ENCODE measurements at places on chromosomes 11 and 22. TPM values are rescaled to one million over a fixed set of nuclear protein-coding genes. Genes with fewer than 3 reads are reported as not detected.
A peak's percentile ranks its signal among the peaks of the same experiment; 100 is the strongest.

Gene HTR3B
- 2.2 TPM for total RNA-seq

GRCh38 chr11:46984987-46985386 lies 48.4 kb downstream of the CSTPP1 start:
- no peak for DNase-seq

GRCh38 chr22:34096770-34097169 lies 176.5 kb upstream of the LARGE1 start:
- no peak for DNase-seq

GRCh38 chr11:10899121-10899830 lies 41.4 kb upstream of the ZBED5 start:
- DNase-seq, result no peak

DNA sequence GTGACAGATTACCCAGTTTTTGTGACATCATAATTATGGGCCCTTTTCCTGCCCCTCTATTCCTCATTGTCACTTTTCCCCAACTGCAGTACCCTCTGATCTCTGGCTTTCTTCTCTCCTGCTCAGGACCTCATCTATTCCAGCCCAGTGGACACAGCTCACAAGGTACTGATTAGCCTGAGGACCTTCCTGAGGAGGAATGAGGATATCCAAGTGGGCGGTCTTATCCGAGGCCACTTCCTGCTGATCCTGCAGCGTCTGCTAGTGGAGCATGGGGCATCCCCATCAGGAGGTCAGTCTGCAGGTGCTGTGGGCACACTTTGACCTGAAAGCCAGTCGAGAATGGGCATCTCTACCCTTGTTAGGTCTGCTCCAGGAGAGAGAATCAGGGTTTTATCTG lies 24.5 kb upstream of the CCDC134 start:
- DNase-seq, result no peak

DNA sequence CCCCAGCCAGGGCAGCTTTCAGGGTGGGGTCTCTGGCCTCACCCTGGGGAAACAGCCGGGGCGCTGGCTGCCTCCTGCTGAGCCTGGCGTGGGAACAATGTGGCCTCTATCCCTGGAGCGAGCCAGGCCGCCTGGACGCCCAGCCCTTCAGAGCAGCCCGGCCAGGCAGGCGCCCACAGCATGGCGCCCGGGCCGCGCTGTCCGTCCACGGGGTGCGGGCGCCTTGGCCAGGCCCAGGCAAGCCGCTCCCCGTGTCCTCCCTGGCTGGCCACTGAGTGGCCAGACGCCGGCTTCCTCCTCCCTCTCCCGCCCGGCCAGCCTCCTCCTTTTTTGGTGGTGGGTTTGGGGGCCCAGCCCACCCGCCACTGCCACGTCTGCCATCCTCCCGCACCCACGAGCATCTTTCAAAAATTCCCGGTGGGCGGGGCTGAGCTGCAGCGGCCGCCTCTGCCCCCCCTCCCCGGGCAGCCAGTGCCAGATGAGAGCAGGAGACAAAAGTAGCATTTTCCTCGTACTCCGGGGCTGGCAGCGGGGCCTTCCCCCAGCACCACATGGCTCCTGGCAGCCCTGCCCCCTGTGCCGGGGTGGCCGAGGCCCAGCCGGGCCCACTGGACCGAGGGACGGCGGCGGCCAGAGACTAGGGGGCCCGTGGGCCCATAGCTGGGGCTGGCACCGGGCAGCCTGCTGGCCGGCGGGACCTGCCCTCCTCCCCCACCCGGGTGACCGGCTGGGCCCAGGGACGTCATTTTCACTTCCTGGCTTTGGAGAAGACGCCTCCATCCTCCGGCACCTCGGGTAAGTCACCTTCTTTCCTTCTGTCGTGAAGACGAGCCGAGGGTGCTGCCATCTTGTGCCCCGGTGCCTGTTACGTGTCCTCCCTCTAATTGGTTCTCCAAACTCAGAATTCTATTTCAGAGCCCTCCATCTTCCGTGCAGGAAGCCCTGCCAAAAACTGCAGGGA lies 70.2 kb upstream of the PPARA start:
- no peak for DNase-seq

Gene FXYD2
- 1.4 TPM for total RNA-seq

Gene DDI1
- total RNA-seq, result not detected

- DNase-seq, result no peak
These were observed 78.4 kb upstream of the CCDC90B start for GRCh38 chr11:83364500-83365045.

DNA sequence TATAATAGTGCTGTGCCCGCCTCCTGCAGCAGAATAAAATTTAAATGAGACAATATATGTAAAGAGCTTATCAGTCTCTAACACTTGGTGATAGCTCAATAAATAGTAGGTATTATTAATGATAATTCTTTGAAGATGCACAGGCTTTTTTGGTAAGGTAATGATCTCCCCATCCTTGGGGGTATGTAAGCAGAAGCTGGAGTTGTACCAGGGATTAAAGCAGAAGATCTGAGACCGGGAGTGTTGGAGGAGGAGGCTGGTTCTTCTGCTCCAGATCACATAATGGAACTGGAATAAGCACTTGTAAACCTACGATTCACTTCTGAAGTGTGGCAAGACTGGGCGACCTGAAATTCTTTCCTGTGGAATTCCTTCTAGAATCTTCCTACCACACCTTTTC lies 8.4 kb downstream of the VSTM5 start:
- DNase-seq, result no peak

DNA sequence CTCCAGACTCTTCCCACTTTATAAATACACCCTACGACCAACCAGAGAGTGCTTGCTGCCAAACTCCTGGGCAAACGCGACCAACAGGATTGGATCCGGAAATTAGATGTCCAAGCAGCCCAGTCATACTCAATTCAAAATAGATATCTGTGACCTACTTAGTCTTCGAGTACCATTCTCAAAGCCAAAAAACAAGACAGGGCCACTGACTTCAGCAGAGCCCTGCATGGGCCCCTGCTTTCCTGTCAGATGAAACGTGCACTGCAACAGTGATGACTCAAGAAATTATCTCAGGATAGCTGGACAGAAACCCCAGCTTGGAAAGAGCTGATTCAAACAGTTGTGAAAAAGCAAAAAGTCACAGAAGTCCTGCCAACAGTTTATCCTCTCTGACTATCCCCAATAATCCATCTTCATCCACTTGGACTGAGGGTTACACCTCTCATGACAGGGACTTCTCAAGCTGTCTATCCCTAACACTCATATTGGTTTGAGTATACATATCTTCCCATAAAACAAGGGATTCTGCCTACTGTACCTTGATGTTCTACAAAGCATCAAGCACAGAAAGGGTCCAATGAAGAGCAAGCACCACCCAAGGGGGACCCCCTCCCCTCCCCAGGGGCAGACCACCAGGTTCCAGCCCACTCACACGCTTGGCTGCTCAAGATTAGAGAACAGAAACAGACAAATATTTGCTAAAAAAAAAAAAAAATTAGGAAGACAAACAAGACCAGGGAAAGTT lies 17.4 kb downstream of the SMCO4 start:
- no peak for DNase-seq

Gene KCNQ1
- total RNA-seq, result not detected

Gene FOLH1
- total RNA-seq, result not detected

Gene MRGPRX4
- not detected for total RNA-seq

- DNase-seq, result no peak
These were observed 404.3 kb downstream of the JRKL start for GRCh38 chr11:96794152-96794551.

- no peak for DNase-seq
These were observed 97.0 kb downstream of the RDX start for GRCh38 chr11:110199184-110199981.

DNA sequence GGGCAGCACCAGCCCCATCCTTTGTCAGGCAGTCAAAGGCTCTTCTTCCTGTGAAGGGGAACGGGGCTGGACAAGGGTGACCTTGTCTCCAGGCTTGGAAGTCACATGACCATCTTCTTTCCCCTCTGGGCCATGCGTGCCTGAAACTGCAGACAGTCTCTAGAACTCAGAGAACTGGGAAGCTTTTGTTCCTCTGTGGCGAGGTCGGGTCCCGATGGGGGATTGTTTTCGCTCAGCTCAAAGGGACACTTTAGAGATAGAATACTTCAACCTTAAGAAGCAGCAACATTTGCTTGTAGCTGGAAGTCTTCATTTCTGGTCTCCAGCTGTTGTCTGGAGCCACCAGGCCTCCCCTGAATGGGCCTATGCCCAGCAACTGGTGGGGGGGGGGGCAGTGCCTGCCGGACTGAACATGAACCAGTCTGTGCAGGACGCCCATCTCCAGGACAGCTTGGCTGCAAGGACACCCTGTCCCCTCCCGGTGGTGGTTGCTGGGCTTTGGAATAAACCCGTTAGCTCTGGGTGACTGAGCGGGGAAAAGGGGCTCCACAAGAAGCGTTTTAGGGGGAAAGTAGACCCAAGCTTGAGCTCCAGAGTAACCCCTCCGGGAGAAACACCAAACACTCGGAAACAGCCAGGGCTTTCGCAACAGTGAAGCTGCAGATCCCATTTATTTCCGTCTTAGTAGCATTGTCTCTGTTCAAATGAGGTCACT lies 55.7 kb upstream of the EMID1 start:
- DNase-seq, result no peak

GRCh38 chr11:22666688-22667439 lies 453 bp downstream of the GAS2 start:
- DNase-seq, result no peak

DNA sequence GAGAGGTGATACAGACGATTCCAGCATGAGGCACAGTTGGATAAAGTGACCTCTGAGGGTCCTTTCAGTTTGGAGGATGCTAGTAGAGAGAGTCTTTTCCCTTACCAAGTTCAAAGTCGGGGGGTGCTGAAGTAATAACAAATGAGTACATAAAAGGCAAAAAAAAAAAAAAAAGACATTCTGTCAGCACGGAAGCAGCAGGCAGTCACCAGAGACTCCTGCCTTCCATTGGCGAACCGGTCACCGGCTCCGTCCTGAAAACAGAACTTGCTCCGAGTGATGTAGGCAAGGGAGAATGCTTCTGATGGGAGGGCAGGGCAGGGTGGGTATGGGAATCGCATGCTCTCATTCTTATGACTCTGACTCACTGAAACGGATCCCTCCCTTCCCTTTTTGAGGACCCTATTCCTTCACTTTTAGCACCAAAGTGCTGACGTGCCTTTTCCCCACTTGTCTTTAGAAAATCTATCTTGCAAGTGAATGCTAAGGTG lies 65.9 kb downstream of the PRR5L start:
- no peak for DNase-seq

DNA sequence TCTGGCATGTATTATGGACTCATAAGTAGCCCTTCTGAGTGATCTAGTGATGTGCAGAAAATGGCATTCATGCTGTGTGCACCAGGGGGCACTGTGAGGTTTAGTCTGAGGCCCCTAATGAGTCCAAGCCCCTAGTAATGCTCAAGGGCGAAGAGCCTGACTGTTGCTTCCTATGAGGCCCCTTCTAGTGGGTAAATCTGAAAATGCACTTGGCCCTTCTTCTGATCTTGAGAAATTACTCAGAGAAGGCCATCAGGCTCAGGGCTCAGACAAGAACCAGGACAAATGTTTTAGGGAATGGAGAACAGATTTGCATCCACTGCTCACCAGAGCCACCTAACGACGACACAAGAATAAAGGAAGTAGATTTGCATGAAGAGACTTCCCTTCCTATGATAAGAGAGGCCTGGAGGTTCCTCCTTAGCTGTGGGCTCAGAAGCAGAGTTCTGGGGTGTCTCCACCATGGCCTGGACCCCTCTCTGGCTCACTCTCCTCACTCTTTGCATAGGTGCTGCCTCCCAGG lies 75.8 kb downstream of the GGTLC2 start:
- DNase-seq, result peak; percentile 94

GRCh38 chr11:44275961-44276550 lies 33.9 kb downstream of the ALX4 start:
- DNase-seq, result no peak

GRCh38 chr11:36775130-36775529 lies 177.1 kb upstream of the RAG2 start:
- DNase-seq, result no peak

Gene POU2F3
- total RNA-seq, result 0.11 TPM

GRCh38 chr22:43114958-43115357 lies 4.4 kb downstream of the BIK start:
- DNase-seq, result no peak

Gene TSSC4
- 47.5 TPM for total RNA-seq

- DNase-seq, result no peak
These were observed 34.9 kb upstream of the PICALM start for GRCh38 chr11:86103808-86104207.

Gene PGR
- not detected for total RNA-seq

- DNase-seq, result no peak
These were observed 946.3 kb downstream of the JRKL start for GRCh38 chr11:97336064-97336463.

Gene XKR3
- total RNA-seq, result not detected

- no peak for DNase-seq
These were observed 63.7 kb upstream of the NNMT start for GRCh38 chr11:114232400-114233059.

DNA sequence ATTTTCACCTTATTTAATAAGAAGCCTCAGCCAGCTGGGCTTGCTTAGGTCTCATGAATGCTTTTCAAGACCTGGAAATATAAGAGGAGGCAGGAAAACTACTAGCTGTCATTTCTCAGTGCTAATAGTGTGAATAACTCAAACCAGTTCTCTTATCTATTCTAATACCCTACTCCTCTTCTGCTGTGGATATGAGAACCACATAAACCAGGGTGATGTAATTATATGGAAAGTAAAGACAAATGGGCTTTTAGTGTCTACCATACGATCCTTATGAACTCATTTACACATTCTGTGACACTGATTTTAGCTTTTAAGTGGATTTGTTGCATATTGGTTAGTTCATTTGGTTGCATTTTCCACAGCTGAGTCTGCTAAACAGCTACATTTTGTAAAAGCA lies 8.6 kb downstream of the PDGFD start:
- DNase-seq, result peak; percentile 73

DNA sequence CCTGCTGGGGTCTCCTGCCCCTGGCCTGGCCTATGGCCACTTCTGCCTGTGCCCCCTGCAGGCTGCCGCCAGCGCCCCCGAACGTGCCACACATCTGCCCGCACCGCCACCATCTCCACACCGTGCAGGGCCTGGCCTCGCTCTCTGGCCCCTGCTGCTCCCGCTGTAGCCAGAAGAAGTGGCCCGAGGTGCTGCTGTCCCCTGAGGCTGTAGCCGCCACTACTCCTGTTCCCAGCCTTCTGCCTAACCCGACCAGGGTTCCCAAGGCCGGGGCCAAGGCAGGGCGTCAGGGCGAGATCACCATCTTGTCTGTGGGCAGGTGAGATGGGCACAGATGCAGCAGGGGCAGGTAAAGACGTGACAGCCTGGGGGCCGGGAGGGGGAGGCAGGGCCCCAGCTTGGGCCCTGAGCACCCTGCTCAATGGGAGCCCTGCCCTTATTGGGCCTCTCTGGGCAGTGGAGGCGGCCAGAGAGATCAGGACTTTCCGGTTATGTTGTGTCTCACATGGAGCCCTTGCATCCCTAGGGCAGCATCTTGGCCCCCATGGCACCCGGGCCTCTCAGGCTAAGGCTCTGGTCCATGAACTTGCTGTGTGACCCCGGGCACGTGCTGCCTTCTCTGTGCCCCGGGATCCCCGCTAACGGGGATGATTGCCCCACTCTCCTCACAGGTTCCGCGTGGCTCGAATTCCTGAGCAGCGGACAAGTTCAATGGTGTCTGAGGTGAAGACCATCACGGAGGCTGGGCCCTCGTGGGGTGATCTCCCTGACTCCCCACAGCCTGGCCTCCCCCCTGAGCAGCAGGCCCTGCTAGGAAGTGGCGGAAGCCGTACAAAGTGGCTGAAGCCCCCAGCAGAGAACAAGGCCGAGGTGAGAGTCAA lies 18.5 kb downstream of the RELT start:
- no peak for DNase-seq

Data from Karpas-422 (cell line).